Fibroblast of villous mesenchyme (primary cell): ENCODE measurements at places on chromosomes 12 and 14.

DNA sequence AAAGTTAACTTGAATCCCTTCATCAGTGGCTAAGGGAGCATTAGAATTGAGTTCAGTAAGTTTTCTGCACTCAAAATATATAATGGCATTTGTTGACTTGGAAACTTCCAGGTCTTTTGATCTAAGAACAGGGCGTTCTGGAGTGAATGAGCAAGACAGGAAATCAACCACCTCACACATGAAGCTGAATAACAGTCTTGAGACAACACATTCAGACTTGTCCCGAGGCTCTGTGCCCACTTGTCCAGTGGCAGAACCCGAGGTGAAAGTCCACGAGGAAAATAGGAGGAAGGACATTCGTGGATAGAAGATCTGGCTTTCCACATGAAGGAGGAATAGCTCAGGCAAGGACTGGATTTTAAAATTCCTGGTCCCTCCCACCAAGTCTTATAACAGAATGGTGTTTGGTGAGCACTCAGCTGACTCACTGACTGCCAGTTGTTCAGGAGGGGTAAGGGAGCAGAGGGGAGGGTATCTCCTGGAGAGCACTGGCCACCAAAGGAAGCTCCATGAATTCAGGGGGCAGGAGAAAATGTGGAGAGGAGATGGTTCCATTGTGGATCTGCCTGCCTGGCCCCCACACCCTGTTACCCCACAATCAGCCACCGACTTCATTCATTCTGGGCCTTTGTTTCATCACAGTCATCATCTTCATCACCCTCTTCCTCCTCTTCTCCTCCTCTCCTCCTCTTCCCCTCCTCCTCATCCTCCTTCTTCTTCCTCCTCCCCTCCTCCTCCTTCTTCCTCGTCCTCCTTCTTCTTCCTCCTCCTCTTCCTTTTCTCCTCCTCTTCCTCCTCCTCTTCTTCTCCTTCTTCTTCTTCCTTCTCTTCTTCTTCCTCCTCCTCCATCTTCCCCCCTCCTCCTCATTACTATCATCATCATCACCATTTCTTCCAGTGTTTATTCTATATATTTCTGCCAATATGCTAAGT, 620.1 kb downstream of the MED13L start:
- DNase-seq = no peak

GRCh38 chr14:91065266-91065665, 4.8 kb upstream of the RPS6KA5 start:
- DNase-seq = no peak

GRCh38 chr14:87837296-87837695, 155.7 kb downstream of the GALC start:
- DNase-seq = no peak

- DNase-seq = no peak
These were observed 260.7 kb upstream of the NOS1 start for GRCh38 chr12:117622087-117622486.

GRCh38 chr12:58919231-58920101, 838 bp downstream of the LRIG3 start:
- DNase-seq = peak; percentile 67

- no peak for DNase-seq
These were observed 244.0 kb downstream of the BCL11B start for GRCh38 chr14:99028041-99028440.

DNA sequence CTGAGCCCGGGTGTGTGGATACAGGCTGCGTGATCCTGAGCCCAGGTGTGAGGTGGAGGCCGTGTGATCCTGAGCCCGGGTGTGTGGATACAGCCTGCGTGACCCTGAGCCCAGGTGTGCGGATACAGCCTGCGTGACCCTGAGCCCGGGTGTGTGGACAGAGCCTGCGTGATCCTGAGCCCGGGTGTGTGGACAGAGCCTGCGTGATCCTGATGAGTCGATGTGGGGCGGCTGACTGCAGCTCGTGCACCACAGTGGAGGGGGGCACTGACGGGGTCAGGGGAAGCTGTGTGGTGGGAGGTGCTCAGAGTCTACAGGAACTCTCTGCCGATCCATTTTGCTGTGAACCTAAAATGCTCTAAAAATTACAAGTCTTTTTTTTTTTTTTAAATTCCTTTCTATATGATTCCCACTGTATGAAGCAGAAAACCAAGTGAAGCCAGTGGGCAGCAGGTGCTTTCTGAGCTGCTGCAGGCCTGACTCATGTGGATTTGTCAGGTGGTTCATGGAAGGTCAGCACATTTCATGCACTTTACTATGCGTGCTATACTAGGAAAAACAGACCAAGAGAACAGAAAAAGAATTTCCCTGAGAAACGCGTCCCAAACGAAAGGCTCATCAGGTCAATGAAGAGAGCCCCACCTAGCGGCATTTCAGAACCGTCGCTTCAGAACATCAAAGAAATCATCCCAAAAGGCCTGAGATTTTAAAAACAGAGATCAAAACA, 19.3 kb downstream of the BRF1 start:
- DNase-seq = peak; percentile 82

DNA sequence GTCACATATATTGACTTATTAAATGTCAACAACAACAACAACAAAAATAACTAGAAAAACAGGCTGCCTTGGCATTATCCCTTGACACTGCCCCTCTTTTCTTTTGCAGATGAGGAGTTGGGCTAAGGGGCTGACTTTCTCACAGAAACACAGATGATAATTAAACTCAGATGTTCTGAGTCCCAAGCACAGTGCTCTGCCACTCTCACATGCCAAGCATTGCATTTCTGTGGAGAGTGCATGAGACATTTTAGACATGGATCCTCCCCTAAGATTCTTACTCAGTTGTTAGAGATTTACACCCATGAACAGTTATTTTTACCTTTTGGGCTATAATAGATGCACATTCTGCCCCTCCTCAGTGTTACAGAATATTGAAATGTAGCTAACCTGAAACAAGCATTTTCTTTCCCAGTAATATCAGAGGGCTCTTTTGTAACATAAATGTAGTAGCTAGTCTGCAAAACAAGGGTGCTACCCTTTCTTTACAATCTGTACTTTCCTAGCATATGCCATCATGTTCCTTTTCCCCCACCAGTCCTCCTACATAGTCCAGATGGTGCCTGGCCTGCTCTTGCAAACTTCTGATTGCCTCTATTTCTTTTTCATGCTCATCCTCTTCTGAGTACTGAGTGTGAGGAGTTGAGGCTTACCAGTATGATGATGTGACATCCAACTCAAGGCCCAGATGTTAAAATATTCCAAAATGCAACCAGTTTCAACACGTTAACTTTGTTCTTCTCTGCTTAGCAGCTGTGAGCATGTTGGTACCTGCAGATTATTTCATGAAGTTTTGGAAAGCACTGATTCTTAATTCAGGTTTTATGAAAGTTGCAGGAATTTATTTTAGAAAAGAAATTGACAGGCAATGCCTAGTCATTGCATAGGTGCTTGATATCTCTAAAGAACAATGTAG, 125.0 kb upstream of the ATP2B1 start:
- no peak for DNase-seq

DNA sequence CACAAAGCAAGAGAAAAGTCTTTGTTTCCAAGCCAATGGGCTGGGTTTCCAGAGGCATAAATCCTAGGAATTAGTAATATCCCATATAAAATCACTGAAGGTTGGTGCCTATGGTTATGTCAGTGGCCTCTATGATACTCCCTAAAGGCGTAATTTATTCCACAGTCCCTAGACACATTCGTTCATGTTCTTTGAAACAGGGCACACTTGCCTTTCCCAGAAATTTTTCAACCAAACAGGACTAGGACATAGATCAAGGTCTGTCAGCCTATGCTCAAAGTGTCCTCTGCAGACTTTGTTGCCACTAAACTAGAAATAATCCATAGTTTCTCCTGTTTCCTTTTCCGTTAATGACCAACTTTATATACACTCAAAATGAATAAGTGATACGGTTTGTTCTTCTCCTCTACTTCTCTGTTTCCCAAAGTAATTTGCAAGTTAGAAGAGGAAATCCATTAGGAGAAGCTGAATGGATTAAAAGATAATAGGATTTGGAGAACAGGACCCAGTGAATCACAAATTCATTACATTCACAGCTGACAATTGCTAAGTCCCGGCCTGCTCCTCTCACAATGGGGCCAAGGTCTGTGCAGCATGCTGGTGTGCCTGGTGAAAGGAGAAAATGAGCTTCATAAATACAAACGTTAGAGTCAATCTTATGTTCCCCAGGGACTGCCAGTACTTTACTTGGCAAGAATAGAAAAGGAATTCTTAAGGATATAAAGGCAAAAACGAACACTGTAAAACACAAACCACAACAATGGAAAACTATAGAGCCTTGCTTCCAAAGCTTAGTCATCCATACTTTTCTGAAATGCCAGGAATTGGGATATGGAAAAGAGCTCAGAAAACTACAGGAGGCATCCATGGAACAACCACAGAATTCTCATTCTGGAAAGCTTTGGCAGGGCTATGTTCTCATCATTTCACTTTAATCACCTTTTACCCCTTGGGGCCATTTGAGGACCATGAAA, 966.2 kb downstream of the NRXN3 start:
- no peak for DNase-seq

DNA sequence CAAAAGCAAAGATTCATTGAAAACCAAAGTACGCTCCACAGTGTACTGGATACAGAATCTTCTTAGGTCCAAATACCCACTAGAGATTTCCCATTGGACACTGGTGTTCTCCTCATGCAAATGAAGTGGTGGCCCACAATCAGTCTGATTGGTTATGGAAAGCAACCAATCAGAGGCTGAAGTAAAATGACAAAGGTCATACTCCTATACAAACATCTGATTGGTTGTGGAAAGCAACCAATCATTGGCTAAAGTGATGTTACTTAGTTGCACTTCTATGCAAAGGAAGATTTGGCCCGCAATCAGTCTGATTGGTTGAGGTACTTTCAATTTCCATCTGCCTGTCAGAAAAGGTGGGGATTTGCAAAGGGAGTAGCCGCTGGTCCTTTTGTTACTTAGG, 1.3 kb upstream of the WASHC3 start:
- no peak for DNase-seq

- DNase-seq = no peak
These were observed 87.7 kb downstream of the ITPK1 start for GRCh38 chr14:93027810-93028723.

- peak; percentile 45 for DNase-seq
These were observed 395.2 kb upstream of the DCN start for GRCh38 chr12:91577586-91578539.

GRCh38 chr12:53062011-53062961, 12.4 kb downstream of the TNS2 start:
- DNase-seq = no peak

DNA sequence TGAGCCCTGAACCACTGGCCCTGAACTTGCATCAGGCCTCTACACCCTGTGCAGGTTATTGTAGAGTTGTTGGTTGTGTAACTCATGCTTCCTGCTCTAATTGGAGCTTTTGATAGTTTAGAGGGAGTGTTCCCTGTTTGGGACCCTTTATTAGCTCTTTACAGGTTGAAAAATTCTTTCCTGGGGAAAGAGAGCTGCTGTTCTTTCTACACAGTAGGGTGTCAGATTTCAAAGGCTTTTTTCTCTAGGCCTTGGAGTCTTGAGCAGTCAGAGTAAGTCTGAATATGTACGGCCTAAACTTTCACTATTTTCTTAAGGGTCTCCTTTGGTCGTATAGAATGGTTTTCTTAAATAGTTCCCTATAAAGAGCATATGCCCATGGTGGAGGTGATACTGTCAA, 60.8 kb upstream of the NEDD1 start:
- DNase-seq = no peak

DNA sequence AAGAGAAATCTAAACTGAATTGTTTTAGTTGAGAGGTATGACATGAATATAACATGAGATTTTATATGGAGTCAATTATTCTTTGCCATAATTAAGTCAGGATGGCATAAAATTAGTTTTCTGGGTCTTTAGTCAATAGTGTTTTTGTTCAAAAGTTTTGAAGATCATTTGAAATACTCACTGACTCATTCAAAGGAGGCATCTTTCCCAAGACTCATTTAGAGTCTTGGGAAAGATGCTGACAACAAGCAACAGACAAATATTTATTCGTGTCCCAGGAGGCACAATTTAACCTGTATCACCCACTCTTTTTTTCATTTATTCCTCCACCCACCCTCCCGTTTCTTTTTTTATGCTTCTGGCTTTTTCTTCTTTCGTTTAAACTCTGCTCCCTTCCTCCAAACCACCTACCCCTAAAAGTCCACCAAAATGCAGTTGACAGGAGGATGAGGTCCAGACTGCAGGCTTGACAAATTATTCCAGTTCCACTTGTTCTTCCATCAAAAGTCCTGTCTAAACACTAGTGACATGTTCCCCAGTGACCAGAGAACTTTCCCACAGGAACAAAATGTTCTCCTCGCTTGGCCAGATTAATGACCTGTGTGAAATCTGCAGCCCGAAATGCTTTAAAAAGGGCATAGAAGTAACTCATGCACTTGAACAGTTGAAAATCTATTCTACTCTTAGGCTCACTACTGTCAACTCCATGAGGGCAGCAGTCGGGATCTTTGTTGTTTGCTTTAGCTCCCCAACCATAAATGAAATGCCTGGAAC, 43.3 kb upstream of the CSRP2 start:
- DNase-seq = peak; percentile 25

GRCh38 chr12:124345795-124346194, 50.9 kb downstream of the RFLNA start:
- DNase-seq = no peak

GRCh38 chr12:530821-531220, 71.1 kb downstream of the B4GALNT3 start:
- no peak for DNase-seq

DNA sequence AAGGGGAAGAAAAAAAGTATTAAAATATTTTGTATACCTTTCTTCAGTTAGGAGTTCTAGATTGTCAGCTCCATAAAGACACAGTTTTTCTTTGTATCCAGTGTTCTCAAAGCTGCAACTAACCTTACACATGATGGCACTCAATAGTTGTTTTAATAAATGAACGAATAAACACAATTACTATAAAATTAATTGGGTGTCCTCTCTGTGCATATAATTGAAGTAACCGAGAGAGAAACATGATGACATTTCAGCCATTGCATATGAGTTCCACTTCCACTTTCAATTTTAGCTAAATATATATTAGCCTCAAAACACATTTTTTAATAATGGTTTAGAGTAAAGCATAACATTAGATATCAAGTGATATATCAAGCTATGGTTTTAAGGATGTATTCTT, 671.2 kb downstream of the LRFN5 start:
- DNase-seq = no peak

- no peak for DNase-seq
These were observed 43.4 kb upstream of the CPM start for GRCh38 chr12:68976395-68976841.

DNA sequence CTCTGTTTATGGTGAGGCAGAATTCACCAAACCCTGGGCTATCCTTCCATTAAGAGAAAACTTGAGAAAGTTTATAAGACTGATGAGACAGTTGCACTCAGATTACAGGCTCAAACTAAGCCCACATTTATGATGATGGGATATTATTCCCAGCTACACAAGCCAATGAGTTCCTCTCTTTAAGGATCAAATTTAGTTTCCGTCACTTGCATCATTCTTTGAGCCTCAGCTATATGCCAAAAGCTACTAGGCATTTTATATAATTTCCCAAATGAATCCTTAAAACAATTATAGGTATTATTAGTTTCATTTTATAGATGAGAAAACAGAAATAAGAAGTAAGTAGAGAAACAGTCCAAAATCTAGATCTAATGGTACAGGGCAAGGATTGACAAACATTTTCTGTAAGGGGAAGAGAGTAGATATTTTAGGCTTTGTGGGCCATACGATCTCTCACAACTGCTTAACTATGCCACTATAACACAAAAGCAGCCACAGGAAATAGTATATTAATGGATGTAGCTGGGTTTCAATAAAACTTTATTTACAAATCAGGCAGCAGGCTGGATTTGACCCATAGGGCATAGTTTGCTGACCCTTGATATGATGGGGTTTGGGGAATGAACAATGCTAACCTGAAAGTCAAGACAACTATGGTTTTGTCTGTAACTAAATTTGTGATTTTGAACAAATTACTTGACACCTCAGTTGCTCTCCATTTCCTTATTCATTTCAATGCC, 91.8 kb upstream of the PLXNC1 start:
- no peak for DNase-seq
